T-helper 17 cell (primary cell): ENCODE measurements at places on chromosomes 11 and 22.

- no peak for DNase-seq
Observed at GRCh38 chr11:91133361-91133760, 910.5 kb upstream of the CHORDC1 start.

- DNase-seq, result no peak
Observed at GRCh38 chr11:45365961-45366618, 79.9 kb upstream of the SYT13 start.

GRCh38 chr11:106621484-106621883 lies 396.8 kb downstream of the GUCY1A2 start:
- no peak for DNase-seq

DNA sequence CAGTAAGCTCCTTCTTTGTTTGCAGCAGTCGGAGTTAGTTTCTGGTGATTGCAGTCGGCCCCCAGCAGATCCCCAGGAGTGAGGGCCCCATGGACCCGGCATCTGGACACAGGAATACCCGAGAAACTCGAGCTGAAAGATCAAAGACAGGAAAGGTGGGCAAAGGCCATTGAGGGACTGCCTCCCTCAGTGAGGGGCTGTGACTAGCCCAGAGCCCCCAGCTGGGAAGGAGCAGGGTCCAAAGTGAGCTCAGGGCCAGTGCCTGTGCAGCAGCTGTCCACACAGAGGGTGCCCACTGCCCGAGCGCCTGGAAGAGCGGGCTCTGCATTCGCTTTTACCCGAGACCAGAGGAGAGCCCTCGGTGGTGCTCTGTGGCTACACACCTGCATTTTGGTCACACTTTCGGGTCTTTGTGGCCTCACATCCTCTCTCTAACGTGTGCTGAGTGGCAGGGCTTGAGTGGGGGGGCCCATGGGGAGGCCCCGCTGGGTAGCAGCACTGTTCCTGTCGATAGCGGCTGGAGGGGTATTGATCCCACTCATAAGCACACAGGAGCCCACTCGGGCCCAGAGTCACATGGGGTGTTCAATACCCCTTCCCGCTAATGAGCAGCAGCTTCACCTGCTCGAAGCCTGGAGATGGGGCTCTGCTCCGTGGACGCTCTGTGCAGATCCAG lies 532.9 kb downstream of the TBC1D22A start:
- DNase-seq, result no peak

- no peak for DNase-seq
Observed at GRCh38 chr22:35850831-35851230, 133.2 kb downstream of the APOL5 start.

DNA sequence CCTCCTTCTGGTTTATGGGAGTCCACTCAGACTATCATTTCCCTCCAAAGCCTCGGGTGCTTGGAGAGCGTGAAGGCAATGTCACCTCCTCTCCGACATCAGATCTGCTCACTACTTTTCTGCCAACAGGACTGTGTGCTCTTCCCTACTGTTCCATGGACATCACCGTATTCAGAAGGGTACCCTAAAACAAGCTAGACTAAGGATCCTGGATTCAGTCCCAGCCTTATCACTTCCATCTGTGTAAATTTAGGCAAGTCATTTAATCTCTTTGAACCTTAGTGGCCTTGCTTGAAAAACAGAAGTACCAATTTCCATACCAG lies 78.2 kb downstream of the KCNC1 start:
- no peak for DNase-seq
